ENCODE measurements at places on chromosomes 13 and 19.

GRCh38 chr13:61162636-61163035 lies 253.0 kb downstream of the PCDH20 start:
- no peak for DNase-seq

DNA sequence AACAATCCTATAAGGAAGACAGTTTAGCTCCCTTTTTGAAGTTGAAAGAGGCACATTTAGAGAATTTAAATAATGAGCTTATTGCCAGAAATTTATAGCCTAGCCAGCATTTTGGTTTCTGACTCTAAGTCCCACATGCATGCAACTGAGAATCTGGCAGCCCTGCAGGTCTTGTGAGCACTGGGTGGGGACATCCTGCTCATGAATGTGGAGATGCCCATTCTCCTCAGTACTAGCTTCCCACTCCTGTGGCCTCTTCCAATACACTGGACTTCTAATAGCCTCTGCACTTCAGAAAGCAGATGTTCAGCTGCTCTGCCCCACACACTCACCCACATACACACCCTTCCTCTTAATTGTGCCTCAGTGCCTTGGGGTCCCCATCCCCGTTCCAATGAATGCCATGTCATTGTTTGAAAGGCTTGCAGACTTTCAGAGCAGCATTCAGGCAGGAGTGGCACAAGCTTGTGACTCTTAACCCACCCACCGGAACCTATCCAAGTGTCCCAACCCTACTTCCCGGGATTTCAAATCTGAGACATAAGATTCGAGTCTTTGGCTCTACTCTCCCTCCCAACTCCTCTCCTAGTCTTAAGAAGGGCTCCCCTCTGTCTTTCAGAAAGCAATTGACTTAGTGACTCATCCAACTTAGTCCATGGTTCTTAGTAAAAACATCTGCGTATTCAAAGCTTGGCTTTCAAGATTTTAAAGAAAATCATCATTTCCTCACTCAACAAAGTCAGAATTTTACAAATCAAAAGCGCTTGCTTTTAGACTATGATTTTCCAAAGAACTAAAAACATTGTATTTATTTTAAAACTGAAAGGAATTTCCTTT lies 80.0 kb upstream of the FREM2 start:
- DNase-seq = no peak

DNA sequence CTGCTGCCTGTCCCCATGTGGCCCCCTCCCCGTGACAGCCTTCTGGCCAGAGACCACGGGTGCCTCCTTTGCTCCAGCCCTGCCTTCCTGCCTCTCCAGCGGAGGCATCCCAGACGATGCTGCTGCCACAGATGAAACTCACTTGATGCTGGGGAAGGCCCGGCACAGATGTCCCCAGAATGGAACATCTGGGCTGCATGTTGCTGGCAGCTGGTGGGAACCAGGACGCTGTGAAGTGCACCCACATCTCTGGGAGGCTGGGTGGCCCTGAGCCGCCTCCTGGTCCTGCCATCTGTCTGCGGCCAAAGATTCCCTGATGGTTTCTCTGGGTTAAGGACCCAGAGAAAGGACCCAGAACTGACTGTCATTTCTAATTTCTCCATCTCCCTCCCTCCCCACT lies 51.9 kb upstream of the PTPRS start:
- DNase-seq = no peak

DNA sequence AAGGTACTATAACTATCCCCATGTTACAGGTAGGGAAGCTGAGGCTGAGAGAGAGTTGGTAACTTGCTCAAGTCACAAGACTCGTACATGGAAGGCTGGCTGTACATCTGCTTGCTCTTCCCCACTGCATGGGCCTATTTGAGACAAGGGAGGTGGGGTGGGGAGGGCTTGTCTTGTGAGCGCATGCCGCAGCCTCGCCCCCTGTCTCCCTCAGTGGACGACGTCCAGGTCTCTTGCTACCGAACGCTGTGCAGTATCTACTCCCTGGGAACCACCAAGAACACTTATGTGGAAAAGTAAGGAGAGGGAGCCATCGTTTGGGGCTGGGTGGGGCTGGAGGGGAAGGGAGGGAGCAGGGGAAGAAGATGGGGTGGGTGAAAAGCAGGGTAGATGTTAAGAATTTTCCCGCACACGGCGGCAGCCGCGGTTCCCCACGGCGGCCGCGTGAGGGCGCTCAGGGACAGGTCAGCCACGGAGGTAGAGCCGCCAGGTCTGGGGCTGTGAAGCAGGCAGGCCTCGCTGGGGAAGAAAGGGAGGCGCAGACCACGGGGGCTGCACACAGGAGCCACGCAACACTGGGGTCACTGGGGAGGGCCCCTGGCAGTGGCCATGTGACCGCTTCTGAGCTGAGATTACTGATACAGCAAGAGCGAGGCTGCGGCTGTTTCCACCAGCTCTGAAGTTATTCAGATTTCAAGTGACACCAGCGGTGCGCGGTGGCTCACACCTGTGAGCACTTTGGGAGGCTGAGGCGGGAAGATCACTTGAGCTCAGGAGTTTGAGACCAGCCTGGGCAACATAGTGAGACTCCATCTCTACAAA lies 81.5 kb downstream of the RYR1 start:
- DNase-seq = peak; percentile 80

GRCh38 chr19:56765137-56765536 lies 75.4 kb downstream of the PEG3 start:
- DNase-seq = no peak

GRCh38 chr13:40960716-40961115 lies 58.4 kb downstream of the ELF1 start:
- no peak for DNase-seq

GRCh38 chr13:63110466-63110865 lies 1694.8 kb upstream of the PCDH20 start:
- DNase-seq = no peak

DNA sequence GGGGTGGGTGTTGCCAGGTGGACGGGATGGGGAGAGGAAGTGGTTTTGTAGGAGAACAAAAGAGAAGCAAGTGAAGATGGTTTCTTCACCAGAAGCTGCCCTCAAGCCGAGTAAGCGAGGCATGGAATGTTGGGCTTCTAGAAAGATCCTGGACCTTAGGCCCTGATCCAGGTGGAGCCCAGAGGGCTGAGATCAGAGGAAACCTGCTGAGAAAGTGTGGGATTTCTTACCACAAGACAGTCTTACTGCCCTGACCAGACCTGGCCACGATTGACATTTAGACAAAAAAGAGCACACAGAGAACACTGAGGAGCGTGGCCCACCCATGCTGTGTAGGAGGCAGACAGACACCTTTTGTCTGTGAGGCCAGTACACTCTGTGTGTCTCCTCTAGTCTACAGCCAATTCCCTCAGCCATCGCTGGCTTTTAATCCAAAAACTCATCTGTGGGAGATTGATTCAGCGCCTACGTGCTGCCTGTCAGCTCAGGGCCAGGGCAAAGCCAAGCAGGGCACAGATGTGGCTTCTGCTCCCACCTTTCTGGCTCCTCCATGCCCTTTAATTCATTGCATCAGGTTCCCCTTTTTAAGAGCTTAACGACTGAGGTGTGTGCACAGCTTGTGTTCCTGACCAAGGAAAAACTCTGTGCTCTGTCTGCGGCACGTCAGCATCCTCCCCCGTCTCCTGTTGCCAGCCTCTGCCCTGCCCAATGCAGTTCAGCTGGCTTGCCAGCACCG lies 123.3 kb downstream of the AKAP11 start:
- DNase-seq = no peak

GRCh38 chr19:16677055-16677454 lies 16.1 kb downstream of the TMEM38A start:
- DNase-seq = no peak

GRCh38 chr19:48351341-48351752 lies 12.4 kb downstream of the TMEM143 start:
- DNase-seq = peak; percentile 81

DNA sequence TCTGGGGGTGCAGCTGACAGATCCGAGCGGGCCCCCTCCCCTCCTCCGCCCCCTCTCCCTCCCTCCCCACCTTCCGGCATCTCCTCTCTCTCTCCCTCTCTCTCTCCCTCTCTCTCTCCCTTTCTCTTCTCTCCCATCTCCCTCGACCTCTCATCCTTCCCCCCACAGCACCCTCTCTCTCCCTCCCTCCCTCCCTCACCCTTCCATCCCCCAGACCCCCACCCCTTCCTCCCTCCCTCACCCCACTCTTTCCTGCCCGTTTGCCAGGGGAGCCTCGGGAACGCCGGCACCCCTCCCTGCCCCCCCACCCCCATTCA lies 666 bp downstream of the CELF5 start:
- no peak for DNase-seq

- no peak for DNase-seq
These were observed 6.0 kb upstream of the HIPK4 start for GRCh38 chr19:40395956-40396355.

GRCh38 chr19:17560205-17560595 lies 4.8 kb downstream of the COLGALT1 start:
- DNase-seq = no peak

GRCh38 chr13:83297586-83298290 lies 584.5 kb downstream of the SLITRK1 start:
- no peak for DNase-seq

DNA sequence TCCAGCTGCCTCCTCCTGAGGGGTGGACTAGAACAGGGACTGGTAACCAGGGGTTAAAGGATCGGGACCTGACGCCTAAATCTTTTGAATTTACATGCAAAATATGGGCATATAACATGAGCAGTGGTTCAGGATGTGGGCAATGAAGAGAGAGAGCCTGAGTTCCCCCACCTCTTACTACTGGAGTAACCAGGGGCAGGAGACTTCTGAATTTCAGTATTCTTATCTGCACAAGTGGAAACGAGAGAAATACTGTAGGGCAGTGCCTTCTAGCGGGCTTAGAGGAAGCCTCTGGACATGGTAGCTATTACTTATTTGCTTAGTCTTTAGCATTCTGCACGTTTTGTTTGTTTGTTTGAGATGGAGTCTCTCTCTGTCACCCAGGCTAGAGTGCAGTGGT lies 26.3 kb downstream of the BCAT2 start:
- no peak for DNase-seq

DNA sequence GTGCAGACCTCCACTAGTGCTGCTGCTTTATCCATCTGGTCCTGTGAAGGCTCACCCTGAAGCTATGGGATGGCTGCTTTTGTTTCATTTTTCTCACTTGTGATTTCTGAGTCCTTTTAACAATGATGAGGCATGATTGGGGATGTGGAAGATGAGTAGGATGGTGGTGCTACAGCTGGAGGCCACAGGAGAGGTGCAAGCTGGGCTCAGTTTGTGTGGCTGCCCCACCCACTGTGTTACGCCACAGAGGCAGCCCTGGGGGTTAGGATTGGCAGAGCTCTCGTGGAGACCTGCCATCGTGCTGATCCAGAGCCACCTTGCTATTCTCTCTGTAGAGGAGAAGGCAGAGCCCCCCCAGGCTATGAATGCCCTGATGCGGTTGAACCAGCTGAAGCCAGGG lies 19.6 kb upstream of the QTRT1 start:
- DNase-seq = no peak

DNA sequence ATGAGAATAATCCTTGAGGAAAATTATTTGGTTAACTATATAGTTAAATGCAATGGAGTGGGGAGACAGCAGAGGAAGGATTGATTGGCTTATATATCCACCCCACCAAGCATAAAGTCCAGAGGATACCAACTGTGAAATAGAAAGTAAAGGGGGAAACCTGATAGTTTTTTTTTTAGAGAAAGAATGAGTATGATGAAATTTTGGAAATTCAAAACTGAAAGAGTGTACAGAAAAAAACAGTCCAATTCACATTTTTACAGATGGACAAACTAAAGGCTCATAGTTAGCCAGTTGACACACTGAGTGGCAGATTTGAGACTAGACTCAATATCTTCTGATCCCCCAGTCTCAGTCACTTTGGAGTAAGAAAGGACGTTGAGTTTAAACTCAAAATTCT lies 51.1 kb downstream of the FNDC3A start:
- no peak for DNase-seq

GRCh38 chr13:98228661-98229341 lies 51.7 kb upstream of the RNF113B start:
- DNase-seq = no peak

DNA sequence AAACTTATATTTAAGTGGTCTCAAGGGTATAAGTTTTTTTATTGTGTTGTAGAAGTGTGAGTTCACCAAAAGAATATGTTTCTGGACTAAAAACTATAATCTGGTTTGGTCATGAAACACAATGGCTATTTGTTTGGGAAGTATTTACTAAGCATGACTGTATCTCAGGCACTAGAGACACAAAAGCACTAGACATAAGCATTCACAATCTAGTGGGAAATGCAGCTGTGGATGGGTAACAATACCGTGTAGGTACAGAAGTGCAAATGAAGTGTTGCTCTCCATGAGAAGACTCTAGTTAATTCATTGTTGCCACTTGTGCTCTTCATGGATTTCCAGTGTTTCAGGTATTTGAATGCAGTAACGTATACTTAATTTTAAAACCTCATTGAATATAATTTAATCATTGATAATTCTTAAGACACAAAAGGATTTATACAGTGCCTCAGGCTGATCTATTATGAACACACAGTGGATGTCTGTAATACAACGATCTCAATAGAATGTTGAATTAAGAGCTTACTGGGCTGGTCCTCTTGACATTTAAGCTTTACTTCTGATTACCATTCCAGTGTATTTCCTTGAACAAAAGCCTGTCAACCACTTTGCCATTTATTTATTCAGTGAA lies 50.9 kb downstream of the TPT1 start:
- DNase-seq = no peak

GRCh38 chr19:11197291-11198174 lies at the start of gene KANK2:
Gene KANK2 (minus strand): TSS chr19:11197545. CDS start chr19:11194511, 3,034 bp downstream.
- peak; percentile 79 for DNase-seq

- DNase-seq = no peak
These were observed 7.8 kb downstream of the GAS6 start for GRCh38 chr13:113855931-113856715.

DNA sequence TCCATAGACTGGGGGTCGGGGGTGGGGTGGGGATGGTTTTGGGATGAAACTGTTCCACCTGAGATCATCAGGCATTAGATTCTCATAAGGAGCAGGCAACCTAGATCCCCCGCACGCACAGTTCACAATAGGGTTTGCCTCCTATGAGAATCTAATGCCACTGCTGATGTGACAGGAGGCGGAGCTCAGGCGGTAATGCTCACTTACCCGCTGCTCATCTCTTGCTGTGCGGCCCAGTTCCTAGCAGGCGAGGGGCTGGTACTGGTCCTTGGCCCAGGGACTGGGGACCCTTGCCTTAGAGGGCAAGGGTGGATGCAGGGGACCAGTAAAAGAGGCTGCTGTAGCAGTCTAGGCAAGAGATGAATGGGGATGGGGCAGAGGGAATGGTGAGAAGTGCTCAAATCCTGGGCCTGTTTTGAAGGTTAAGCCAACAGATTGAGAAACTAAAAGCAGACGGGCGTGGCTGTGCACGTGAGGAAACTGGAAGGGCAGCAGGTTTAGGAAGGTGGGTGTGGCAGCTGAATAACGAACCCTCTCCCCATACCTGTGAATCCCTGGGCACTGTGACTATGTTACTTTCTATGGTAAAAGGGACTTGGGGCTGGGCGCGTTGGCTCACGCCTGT lies 1.5 kb upstream of the ERICH4 start:
- no peak for DNase-seq
